Myometrial cell (primary cell): ENCODE measurements at places on chromosomes 6 and 20. TPM values are rescaled to one million over a fixed set of nuclear protein-coding genes. Genes with fewer than 3 reads are reported as not detected.

Gene METTL24
- not detected in 2 replicates for total RNA-seq

Gene SIRPA
- total RNA-seq, result 10.4 and 13.5 TPM in 2 replicates

Gene HNF4A
- not detected in 2 replicates for total RNA-seq

Gene PGM3
- total RNA-seq, result 80.4 and 92.3 TPM in 2 replicates

Gene MTFR2
- 6.0 and 8.1 TPM in 2 replicates for total RNA-seq

Gene SPATS1
- not detected in 2 replicates for total RNA-seq

Gene LYRM2
- total RNA-seq, result 17.9 and 39.7 TPM in 2 replicates

Gene BHLHE23
- not detected in 2 replicates for total RNA-seq

Gene SLC16A10
- not detected in 2 replicates for total RNA-seq

Gene ZC2HC1B
- total RNA-seq, result not detected in 2 replicates

Gene EFCAB8
- not detected in 2 replicates for total RNA-seq

Gene JPH2
- total RNA-seq, result 1.4 and 2.1 TPM in 2 replicates

Gene DUSP15
- not detected in 2 replicates for total RNA-seq

Gene PEDS1
- 36.7 and 54.2 TPM in 2 replicates for total RNA-seq

Gene PPARD
- total RNA-seq, result 26.1 and 27.7 TPM in 2 replicates

Gene HAO1
- not detected in 2 replicates for total RNA-seq

Gene PLN
- total RNA-seq, result 0.58 and 1.6 TPM in 2 replicates

Gene PSORS1C2
- not detected in 2 replicates for total RNA-seq

Gene CD40
- 6.7 and 11.8 TPM in 2 replicates for total RNA-seq

Gene COL19A1
- total RNA-seq, result not detected in 2 replicates

Gene ZNF311
- 0.29 and 1.2 TPM in 2 replicates for total RNA-seq

Gene POPDC3
- total RNA-seq, result 6.6 and 13.8 TPM in 2 replicates

Gene NKAIN4
- total RNA-seq, result not detected in 2 replicates

Gene MRPL14
- total RNA-seq, result 92.5 and 93.7 TPM in 2 replicates

Gene MATN4
- not detected in 2 replicates for total RNA-seq

Gene FOXF2
- not detected in 2 replicates for total RNA-seq

Gene MEP1A
- total RNA-seq, result not detected in 2 replicates

Gene TENT5A
- 2.6 and 5.8 TPM in 2 replicates for total RNA-seq

Gene ADGRF1
- not detected in 2 replicates for total RNA-seq

Gene LPIN3
- 14.4 and 18.1 TPM in 2 replicates for total RNA-seq

Gene LHFPL5
- total RNA-seq, result not detected in 2 replicates

Gene OR5V1
- total RNA-seq, result not detected in 2 replicates

Gene CABLES2
- 4.6 and 5.7 TPM in 2 replicates for total RNA-seq

Gene C6orf58
- total RNA-seq, result not detected in 2 replicates

Gene CTCFL
- total RNA-seq, result not detected in 2 replicates

Gene GPR6
- not detected in 2 replicates for total RNA-seq
